ENCODE measurements at places on chromosomes 5 and 9.

DNA sequence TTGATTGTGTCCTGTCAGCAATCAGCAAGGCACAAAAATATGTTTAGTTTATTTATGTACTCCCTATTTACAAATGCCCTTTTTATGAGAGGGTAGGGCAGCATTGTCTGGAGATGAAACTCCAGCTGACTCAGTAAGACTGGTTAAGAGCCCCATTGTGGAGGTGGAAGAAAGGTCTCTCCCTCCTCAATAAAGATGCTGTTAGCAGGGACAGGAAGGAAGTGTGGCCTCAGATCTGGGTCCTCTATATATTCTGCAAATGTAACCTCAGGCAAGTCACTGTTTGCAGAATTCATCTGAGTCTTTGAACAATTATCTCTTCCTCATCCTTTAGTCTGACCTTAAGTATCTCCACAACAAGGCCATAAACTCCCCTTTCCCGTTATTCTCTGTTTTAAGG is 48.3 kb upstream of the TRAF1 start:
- DNase-seq: peak; percentile 8

DNA sequence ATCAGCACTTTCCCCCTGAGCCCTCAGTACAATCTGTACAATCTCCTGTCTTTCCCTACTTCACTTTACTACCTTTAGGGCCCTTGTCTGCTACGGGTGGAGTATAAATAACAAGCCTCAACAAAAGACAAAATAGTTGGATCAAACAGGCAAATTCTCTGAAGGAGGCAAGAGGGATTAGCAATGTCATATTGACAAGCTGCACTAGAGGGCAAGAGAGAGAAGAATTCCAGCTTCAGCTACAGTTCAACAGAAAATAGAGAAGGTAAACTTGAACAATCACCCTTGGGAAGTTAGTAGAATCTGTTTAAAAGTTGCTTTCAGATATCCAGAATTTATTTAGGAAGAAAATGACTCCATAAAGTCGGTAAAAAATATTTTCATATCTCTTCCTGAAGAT is 68.4 kb upstream of the IZUMO3 start:
- DNase-seq: no peak

GRCh38 chr9:69027355-69028097 is 8.0 kb upstream of the FXN start:
- peak; percentile 65 for DNase-seq

GRCh38 chr9:72220589-72220988 is 71.3 kb downstream of the GDA start:
- DNase-seq: no peak

DNA sequence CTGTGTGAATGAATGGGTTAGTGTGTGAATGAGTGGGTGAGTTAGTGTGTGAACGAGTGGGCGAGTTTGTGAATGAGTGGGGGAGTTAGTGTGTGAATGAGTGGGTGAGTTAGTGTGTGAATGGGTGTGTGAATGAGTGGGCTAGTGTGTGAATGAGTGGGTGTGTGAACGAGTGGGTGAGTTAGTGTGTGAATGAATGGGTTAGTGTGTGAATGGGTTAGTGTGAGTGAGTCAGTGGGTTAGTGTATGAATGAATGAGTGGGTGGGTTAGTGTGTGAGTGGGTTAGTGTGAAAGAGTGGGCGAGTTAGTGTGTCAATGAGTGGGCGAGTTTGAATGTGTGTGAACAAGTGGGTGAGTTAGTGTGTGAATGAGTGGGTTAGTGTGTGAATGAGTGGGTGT is 35.5 kb downstream of the NKD2 start:
- no peak for DNase-seq

- DNase-seq: no peak
Observed at GRCh38 chr9:76650692-76651091, 113.5 kb upstream of the PCA3 start.

- DNase-seq: no peak
Observed at GRCh38 chr5:157245476-157245875, 20.4 kb upstream of the CYFIP2 start.

DNA sequence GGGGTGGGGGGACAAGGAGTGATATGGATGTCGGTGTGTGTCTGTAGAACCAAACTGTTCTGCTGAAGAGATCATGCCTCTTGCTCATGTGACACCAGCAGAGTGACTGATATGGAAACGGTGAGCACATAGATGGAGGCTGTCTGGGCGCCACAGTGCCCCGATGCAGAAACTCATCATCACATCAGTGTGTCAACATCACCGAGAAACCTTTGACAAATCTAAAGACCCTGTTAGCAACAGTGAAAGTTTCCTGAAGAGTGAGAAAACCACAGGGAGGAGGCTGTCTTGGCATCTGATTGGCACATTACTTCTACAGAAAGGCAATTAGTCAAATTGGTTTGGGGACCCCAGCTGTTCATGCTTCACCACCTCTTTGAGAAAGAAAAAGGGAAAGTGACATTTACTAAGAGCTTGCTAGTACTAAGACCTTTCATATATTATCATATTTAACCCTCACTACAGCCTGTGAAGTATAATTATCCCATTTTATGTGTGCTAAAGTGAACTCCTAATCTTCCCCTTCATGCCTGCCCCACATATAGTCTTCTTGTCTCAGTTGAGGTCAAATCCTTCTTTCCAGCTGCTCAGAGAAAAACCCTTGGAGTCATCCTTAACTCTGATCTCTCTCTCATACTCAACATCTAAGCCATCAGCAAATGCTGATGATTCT is 25.6 kb downstream of the CSF2 start:
- peak; percentile 51 for DNase-seq

DNA sequence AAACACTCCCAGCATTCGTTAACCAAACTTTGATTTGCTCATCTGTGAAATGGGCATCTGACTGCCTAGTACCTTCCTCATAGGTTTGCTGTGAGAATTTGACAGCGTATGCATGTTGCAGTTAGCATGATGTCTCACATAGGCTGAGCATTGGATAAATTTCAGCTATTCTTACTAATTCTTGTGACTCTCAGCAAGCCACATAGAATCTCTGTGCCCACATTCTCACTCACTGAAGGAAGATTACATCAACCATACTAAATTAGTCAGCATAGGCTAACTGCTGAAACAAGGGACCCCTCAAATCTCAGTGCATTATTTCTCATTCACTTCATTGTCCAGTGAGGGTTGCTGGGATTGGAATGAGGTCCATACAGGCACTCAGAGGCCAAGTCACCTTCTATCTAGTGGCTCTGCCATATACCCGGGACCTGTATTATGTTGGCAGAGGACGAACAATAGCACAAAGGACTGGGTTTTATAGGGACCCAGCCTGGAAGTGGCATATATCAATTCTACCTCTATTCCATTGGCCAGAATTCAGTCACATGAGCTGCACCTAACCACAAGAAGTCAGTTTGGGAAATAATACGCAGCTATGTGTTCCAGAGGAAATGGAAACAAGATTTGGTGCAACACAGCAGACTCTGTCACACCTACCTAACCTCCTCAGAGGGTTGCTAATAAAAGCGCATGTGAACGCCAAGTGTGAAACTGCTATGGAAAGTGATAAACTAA is 4.2 kb upstream of the PTGER4 start:
- peak; percentile 58 for DNase-seq

- DNase-seq: no peak
Observed at GRCh38 chr5:20331826-20332225, 343.8 kb upstream of the CDH18 start.

DNA sequence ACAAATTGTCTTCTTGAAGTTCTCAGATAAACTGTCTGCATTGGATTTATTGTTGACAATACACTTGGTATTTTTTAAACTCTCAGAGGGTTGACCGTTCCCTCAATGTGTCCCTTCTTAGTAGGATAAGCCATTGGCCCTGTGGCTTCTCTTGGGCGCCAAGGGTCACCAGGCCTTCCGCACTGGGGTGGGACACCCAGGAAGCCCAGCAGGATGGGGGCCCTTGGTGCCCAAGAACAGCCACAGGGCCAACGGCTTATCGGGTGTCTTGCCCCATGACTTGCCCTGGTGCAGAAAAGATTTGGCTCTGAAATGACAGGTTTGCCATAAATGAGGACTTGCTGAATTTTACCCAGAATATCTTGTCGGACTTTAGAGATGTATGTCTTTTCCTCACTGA is 375.0 kb downstream of the IRX2 start:
- DNase-seq: no peak

GRCh38 chr5:116621599-116621998 is 47.0 kb upstream of the SEMA6A start:
- no peak for DNase-seq

- DNase-seq: peak; percentile 17
Observed at GRCh38 chr5:142316051-142316450, 8.8 kb downstream of the SPRY4 start.

GRCh38 chr9:129220771-129221170 is 42.7 kb upstream of the IER5L start:
- DNase-seq: no peak

DNA sequence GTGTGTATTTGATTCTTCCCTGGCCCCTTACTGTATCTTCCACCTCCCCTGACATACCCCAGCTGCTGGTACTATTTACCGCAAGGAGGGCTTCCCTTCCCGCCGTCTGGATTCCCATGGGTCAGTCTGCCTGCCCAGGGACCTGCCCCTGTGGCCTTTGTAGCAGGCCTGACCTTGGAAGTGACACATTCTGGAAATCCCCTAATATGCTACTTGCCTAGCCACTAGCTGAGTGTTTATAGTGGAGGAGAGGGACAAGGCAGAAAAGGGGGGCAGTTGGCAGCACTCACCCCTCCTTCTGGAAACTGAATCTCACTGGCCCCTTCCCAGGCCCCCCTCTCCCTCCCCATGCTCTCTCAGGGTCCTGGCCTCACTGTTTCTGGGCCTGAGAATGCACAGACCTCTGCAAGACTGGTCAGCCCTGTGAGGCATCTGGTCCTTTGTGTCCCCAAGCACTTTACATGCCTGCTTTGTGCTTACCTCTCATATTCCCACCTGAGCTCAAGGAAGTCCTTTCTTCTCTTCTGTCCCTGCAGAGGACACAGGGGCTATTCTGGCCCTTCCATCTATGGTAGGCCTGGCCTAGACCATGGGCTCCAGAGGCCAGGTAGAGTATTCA is 8.2 kb upstream of the CCL21 start:
- DNase-seq: no peak

GRCh38 chr5:174481737-174482136 is 242.6 kb upstream of the MSX2 start:
- no peak for DNase-seq

- no peak for DNase-seq
Observed at GRCh38 chr5:39720136-39720535, 295.4 kb upstream of the DAB2 start.

DNA sequence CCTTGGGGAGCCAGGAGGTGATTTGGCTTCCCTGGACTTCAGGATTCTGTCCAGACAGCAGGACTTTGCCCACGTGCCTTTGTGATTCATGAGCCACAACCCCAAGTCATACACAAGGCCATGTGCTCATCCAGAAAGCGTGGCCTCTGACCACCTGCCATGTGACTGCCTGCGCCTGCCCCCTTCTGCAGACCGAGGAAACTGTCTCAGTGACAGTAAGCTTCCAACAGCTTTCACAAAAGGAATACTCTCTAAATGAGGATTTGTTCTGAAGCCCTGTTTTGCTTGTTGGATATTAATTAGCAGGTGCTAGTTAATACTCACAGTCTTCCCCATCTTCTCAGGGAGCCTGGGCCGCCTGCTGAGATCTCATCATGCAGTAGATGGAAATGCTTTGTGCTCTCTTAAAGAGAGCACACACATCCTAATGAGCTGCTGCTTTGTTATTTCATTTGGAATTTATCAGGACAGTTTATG is 36.9 kb upstream of the ANGPTL2 start:
- no peak for DNase-seq

DNA sequence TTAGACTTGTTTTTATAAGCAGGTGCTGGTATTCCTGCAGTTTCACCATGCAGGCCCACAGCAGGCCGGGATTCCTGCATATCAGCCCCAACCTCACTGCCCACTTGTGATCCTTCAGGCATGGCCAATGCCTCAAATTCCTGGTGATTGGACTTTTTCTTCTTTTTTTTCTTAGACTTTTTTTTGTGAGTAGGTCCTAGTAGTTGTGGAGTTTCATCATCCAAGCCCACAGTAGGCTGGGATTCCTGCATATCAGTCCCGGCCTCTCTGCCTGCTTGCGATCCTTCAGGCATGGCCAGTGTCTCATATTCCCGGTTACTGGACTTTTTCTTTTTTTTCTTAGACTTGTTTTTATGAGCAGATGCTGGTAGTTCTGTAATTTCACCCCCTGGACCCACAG is 4.8 kb downstream of the TTF1 start:
- DNase-seq: no peak

DNA sequence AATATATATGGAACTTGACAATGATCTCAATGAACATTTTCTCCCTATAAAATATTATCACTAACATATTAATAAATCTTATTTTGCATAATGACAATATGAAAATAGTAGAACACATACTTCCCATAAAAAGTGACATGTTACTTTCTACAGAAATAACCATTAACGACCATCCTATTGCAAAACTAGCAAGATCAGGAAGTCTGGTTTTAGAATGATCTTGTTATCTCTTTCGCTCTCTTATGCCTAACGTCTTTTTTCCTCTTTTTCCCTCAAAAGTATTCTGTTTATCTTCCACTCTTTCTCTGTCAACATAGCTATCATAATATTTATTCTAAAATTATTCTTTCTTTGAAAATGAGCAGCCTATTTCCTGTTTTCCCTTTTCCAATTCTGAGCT is 21.6 kb upstream of the C5orf46 start:
- no peak for DNase-seq

DNA sequence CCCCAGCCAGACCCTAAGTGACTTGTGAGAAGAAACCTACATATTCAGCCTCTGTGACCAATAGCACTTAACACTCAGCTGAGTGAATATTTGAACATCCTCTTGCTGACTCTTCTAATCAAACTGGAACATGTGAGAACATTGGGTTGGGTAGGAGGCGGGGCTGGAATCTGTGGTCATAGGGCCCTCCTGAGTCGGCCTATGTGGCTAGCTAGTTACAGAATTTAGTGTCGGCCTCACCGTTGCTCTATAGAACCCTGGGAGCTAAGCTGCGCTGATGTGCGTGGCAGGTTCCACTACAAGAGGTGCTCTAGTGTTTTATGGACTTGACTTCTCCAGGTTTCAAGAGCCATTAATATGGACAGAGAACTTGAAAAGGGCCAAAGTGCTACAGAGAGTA is 138.8 kb downstream of the DROSHA start:
- DNase-seq: no peak

- no peak for DNase-seq
Observed at GRCh38 chr5:135004376-135004775, 29.7 kb downstream of the PITX1 start.

DNA sequence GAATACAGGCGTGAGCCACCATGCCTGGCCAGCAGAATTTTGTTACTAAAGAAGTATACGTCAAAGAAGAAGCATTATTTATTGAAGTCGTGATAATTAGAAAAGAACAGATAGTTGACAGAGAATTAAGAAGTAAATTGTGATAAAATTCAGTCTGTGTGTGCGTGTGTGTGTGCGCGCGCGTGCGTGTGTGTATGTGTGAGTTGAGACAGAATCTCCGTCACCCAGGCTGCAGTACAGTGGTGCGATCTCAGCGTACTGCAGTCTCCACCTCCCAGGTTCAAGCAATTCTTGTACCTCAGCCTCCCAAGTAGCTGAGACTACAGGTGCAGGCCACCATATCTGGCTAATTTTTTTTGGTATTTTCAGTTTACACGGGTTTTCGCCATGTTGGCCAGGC is 77.8 kb downstream of the ERBIN start:
- no peak for DNase-seq

- DNase-seq: no peak
Observed at GRCh38 chr9:71245651-71246050, 124.2 kb upstream of the TRPM3 start.

GRCh38 chr9:34989946-34990635 is 546 bp downstream of the DNAJB5 start:
- DNase-seq: peak; percentile 47

GRCh38 chr9:90830977-90831376 is 29.4 kb downstream of the SYK start:
- no peak for DNase-seq

- DNase-seq: no peak
Observed at GRCh38 chr9:107064378-107064777, 201.4 kb downstream of the ZNF462 start.
